Stimulated activated CD8-positive, alpha-beta memory T cell treated with anti-CD3 and anti-CD28 coated beads, Interleukin-15, amount 100 ng/mL, for 4 hours (primary cell): ENCODE measurements at places on chromosomes 11 and 22.
A peak's percentile ranks its signal among the peaks of the same experiment; 100 is the strongest.

DNA sequence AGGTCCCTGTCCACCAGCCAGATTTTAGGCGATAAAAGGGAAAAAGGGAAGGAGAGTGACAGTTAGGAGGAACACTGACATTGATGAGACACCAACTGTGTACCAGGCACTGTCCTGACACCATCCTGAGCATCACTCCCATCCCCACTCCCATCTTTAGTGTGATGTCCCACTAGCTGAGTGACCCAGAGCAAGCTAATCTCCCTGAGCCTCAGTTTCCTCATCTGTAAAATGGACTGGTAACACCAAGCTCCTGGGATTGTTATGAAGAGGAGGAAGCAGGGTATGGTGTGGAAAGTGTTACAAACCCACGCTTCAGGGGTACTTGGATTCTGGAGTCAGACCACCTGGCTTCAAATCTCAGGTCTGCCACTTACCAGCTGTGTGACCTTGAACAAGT, 8.5 kb upstream of the P2RY6 start:
- no peak for DNase-seq

GRCh38 chr11:86138958-86139357, 70.1 kb upstream of the PICALM start:
- DNase-seq = no peak

DNA sequence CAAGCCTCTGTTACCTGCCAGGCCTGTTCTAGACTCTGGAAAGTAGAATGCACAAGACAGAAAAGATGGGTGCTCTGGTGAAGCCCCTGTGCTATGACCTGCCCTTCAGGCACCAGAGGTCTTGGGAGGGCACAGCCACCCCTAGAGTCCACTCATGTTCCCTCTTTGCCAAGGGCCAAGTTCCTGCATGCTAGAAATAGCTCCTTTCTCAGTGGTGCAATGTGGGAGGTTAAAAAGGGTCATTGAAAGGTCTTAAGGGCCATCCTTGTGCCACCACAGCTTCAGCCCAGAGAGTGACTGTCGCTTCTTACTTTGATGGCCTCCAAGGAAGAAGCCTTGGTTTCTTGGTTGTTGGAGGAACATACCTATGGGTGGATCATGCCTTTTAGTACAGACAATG, 84.6 kb upstream of the PARVA start:
- no peak for DNase-seq

GRCh38 chr11:48170241-48171233, 46.1 kb upstream of the OR4B1 start:
- no peak for DNase-seq

- no peak for DNase-seq
These were observed 56.4 kb downstream of the PARVA start for GRCh38 chr11:12433571-12434324.

DNA sequence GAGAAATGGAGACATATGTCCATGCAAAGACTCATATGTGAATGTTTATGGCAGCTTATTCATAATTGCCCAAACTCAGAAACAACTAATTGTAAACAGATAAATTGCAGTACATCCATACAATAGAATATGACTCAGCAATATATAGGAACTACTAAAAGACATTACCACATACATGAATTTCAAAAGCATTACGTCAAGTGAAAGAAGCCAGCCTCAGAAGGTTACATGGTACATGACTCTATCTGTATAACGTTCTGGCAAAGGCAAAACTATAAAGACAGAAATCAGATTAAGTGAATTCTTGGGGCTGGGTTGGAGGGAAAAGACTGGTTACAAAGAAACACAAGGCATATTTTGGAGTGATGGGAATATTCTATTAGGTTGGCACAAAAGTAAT, 7.2 kb downstream of the KCTD21 start:
- no peak for DNase-seq

GRCh38 chr11:66855574-66856495, 1.0 kb upstream of the LRFN4 start:
- no peak for DNase-seq

GRCh38 chr11:74169738-74170458, 904 bp downstream of the C2CD3 start:
- DNase-seq = no peak

DNA sequence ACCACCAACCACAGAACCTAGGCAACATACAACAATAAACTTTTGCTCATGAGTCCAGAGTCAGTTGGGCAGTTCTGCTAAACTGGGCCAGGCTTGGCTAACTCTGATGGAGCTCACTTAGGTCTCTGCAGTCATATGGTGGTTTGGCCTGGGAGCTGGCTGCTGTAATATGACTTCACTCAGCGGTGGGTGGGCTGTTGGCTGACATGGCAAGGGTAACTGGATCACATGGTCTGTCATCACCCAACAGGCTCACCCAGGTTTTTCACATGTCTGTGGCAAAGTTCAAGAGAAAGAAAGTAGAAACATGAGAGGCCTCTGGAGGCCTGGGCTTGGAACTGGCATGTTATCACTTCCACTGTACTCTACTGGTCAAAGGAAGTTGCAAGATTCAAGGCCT, 43.2 kb upstream of the CLMP start:
- no peak for DNase-seq

DNA sequence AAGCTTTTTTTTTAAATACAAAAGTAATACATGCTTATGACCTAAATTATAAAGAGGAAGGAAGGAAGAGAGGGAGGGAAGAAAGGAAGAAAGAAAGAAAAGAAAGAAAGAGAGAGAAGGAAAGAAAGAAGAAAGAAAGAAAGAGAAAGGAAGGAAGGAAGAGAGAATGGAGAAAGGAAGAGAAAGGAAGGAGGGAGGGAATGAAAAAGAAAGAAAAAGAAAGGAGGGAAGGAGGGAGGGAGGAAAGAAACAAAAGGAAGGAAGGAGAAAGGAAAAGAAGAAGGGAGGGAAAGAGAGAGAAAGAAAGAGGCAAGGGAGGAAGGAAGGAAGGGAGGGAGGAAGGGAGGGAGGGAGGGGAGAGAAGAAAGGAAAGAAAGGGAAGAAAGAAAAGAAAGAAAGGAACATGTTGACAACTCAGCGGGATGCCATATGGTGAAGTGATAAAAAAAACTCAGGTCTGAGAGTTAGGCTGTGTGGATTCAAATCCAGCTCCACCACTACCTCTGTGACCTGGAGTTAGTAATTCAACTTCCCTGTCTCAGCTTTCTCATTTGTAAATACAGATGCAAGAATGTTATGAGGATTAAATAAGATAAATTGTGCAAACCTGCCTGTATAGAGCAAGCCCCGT, 9.6 kb upstream of the EED start:
- no peak for DNase-seq

DNA sequence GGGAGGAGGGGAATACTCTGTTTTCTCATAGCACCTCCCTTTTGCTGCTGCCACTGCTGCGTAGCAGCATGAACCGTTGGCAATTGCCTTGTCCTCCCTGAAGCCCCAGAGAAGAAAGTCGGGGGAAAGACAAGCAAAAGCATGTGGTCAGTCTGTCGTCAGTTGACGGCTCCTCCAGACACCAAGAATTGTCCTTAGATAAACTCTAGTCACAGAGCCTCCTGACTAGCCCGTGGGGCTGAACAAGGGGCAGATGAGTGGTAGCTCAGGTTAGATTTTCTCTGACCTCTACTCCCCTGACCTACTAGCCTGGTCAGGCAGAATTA, 126.4 kb upstream of the HSD17B12 start:
- DNase-seq = no peak

- DNase-seq = no peak
These were observed 1.7 kb upstream of the CAVIN3 start for GRCh38 chr11:6321961-6322362.

GRCh38 chr11:62020661-62021060, 53.2 kb upstream of the FTH1 start:
- no peak for DNase-seq

DNA sequence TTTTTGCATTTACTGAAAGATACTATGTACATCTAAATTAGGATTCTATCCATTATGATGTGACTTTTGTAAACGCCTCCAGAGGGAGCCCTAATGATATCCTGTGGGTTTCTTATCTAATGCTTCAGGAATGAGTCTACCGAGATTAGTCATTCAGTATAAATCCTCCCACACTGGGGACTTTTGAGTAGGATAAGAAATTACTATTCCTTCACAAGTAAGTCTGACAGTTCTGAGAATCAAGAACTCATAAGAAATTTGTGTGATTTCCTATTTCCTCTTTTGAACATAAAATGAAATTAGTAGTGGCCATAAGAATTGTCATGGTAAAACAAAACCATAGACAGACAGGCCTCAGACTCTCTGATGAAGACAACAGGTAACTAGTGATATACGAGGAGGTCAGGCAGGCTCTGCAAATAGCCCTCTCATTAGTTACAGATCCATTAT, 10.0 kb upstream of the OR5M1 start:
- no peak for DNase-seq

GRCh38 chr11:70167723-70168404, 35.2 kb upstream of the FADD start:
- no peak for DNase-seq

GRCh38 chr22:19196841-19197612, 18.5 kb upstream of the SLC25A1 start:
- DNase-seq = no peak

- no peak for DNase-seq
These were observed 50.8 kb downstream of the PISD start for GRCh38 chr22:31611061-31611760.

DNA sequence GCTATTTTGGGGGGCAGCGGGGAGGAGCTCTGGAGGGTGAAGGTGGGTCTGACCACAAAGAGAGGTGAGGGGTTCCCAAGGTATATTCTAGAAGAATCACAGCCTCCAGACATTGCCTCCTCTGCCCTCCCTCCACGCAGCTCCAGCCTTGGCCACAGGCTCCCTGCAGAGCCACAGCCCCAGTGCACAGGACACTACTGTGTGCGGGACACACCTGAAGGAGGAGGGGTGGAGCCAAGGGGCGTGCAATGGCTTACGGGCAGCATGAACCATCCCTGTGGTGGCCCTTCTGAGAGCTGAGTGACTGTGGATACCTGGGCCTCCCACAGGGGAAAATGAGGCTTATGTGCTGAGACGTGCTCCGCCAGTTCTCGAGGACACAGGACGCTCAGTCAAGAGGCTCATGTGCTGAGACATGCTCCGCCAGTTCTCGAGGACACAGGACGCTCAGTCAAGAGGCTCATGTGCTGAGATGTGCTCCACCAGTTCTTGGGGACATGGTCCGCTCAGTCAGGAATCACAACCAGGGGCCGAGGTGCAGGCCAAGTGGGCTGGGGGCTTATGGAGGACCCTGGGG, 417.3 kb downstream of the SHANK2 start:
- DNase-seq = no peak

DNA sequence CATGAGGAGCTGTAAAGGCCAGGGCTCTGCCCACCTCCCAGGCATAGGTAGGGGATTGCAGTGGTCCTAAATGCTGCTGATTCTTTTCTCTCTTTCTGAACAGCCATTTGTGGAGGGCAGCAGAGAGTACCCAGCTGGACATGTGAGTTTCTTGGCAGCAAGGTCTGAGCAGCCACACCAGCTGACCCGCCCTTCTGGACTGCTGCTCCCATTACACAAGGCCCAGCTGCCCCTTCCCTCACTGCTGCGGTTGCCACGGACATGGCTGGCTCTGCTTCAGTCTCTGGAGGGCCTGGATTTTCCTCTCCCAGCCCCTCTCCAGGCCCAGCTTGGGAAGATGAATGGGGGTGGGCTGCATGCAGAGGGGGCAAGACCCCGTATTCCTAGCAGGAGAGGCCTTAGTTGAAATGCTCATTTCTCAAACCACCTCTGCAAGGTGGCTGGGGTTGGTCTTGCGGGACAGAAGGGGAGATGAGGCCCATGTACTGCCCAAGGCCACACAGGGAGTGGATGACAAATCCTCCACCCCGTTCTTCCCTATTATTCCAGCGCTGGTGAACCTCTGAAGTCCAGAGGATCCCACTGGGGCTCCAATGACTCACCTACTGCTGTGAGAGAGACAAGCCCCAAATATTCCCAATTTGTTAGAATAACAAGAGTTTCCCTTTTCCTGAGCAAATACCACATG, 4.6 kb downstream of the LGALS12 start:
- no peak for DNase-seq

GRCh38 chr11:133928628-133929059, 28.1 kb downstream of the IGSF9B start:
- DNase-seq = peak; percentile 30

DNA sequence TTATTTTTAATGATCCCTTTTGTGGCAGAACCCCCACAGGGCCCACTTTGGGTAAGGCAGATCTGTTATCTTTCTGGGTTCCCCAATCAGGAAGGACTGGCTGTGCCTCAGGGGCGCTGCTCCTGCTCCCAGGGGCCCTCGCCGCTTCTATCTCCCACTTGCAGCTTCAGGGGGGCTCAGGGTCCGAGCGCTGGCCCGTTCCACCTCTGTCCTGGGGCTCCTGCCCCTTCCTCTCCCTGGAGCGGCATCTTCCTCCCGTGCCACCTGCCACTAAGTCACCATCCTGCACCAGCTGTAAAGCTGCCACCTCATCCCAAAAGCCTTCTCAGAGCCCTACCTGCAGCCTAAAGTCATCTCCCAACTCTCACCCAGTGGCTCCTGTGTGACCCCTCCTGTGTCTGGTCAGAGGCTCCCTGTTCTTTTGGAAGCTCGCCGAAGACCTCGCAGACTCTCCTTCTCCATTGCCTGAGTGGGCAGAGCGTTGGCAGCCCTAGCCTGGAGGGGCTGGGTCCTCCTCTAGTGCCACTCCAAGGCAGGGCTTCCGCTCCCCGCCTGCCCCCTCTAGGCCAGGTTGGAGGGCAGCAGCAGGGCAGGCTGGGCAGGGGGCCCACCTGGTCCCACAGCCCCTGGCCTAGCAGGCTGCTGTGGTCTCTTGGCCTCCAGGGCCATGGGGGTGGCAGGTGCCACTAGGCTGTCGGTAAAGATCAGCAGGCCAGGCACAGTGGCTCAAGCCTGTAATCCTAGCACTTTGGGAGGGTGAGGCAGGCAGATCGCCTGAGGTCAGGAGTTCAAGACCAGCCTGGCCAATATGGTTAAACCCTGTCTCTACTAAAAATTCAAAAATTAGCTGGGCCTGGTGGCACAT, 106.7 kb downstream of the MORC2 start:
- DNase-seq = no peak

DNA sequence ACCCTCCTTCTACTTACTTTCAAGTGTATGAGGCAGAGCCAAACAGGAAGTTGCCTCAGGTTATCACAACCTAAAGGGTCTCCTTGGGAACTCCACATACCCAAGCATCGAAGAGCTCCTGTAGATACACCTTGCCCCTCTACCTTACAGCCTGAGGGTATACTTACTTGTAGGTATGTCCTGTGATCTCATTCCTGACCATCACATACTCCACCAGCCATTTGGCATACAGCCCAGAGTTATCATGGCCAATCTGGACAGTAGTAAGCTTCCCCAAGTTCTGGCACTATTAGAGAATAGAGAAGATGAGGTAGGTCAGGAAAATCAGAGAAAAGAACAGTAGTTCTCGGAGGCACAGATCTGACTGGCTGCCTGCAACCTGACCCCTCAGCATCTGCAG, 53.4 kb upstream of the SCUBE2 start:
- DNase-seq = no peak
